Activated T-helper 1 cell treated with anti-CD3 and anti-CD28 coated beads, Interleukin-12 subunit alpha, Interleukin-12 subunit beta, Interleukin-2, Interleukin-4 antibody, amounts not matched to agents 30 ng/mL and 10 ng/mL and 1 ng/mL, durations not matched to agents 14 hours and 24 hours and 36 hours (primary cell): ENCODE measurements at places on chromosomes 5 and 9. TPM values are rescaled to one million over a fixed set of nuclear protein-coding genes. Genes with fewer than 3 reads are reported as not detected.

- H3K36me3 ChIP-seq = peaks cover 3% of the 10 kb centered on the region
- H3K27ac ChIP-seq = no peak overlapping the region
- no peak overlapping the region for H3K4me3 ChIP-seq
Measured at GRCh38 chr5:123094919-123095797, 6.1 kb downstream of the PRDM6 start.

RNF224 gene
- total RNA-seq = 0.29 TPM in 1 of 2 replicates, not detected in the other

DNA sequence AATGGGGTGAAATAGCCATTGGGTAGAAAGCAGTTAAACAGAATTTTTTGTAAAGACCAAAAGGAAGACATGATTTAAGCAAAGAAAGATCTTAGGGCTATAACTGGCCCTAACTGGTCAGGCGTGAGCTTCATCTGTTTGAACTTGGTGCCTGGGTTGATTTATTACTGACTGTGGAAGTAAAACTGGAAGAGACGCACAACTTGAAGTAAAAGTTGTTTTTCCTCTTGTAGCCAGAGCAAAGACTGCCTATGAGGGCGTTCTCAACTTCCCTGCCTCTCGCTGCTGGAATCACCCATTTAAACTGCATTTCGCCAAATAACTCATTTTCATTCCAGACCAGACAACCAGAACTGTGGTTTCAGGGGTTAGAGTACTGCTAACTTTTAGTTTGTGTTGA, 1.5 kb downstream of the THBS4 start:
- H3K36me3 ChIP-seq = peaks cover 8% of the 10 kb centered on the region
- peaks cover 23% of the 10 kb centered on the region for H3K4me1 ChIP-seq
- H3K27me3 ChIP-seq = peaks cover 47% of the 10 kb centered on the region
- no peak overlapping the region for H3K4me3 ChIP-seq
- DNase-seq = no peak

GRCh38 chr9:23739753-23740152, 86.3 kb downstream of the ELAVL2 start:
- DNase-seq = no peak
- H3K27me3 ChIP-seq = no peaks in the 10 kb centered on the region
- no peak overlapping the region for H3K4me3 ChIP-seq
- no peaks in the 10 kb centered on the region for H3K36me3 ChIP-seq
- no peak overlapping the region for H3K27ac ChIP-seq
- H3K4me1 ChIP-seq = no peaks in the 10 kb centered on the region

PCDH1 gene
- total RNA-seq = not detected in 2 replicates

DNA sequence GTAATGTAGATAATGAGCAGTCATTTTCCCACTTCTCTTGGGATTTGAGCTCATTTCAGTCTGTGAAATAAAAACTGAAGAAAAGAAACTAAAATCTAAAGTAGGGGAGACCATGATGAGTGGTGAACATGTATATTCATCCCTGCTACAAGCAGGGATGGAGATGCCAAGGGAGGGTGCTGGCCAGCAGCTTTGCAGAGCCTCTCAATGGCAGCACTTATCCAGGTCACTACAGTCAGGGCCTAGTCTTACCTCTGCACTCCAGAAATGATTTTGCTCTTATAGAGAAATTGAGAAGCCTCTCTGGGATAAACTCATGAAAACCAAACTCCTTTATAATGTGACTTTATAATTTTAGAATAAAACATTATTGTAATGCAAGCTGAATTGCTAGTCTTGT, 317.6 kb downstream of the FBXL17 start:
- H3K4me1 ChIP-seq = peaks cover 2% of the 10 kb centered on the region
- no peak overlapping the region for H3K4me3 ChIP-seq
- no peak for DNase-seq
- no peaks in the 10 kb centered on the region for H3K27me3 ChIP-seq

BRD3OS gene
- total RNA-seq = 12.3 and 14.5 TPM in 2 replicates

DNA sequence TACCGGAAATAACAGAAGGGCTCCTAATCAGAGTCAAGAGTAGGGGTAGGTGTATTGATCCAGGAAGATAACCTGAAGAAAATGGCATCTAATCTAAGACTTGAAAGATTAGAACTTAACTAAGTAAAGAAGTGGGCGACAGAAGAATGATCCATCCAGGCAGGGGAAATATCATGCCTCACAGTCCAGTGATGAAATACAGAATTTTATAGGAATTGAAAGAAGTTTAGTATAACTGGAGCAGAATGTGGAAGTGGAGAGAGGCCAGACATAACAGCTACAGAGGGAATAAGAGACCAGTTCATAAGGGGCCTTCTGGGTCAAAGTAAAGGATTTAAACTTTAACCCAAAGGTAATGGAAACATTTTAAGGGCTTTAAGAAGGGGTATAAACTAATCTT, 42.2 kb downstream of the ERP44 start:
- H3K27ac ChIP-seq = no peak overlapping the region
- no peak overlapping the region for H3K4me3 ChIP-seq
- no peak for DNase-seq

FOXD1 gene
- total RNA-seq = 0.13 and 0.15 TPM in 2 replicates

GRCh38 chr5:143453720-143454119, 50.2 kb upstream of the NR3C1 start:
- H3K36me3 ChIP-seq = no peaks in the 10 kb centered on the region
- H3K4me3 ChIP-seq = no peak overlapping the region
- peaks cover under 1% of the 10 kb centered on the region for H3K4me1 ChIP-seq
- DNase-seq = no peak
- H3K27ac ChIP-seq = no peak overlapping the region

FAM219A gene
- total RNA-seq = 14.7 and 16.5 TPM in 2 replicates
